ENCODE measurements at places on chromosomes 11 and 22. TPM values are rescaled to one million over a fixed set of nuclear protein-coding genes. Genes with fewer than 3 reads are reported as not detected.

The RAPSN gene
- 0.14 TPM for total RNA-seq

The OR52I2 gene
- not detected for total RNA-seq

The CTTN gene
- 387 TPM for total RNA-seq

The NNMT gene
- total RNA-seq: 346 TPM

Measured in pulmonary artery endothelial cell (primary cell).